ENCODE measurements at places on chromosomes 3 and 15. TPM values are rescaled to one million over a fixed set of nuclear protein-coding genes. Genes with fewer than 3 reads are reported as not detected.

The ASTE1 gene
- total RNA-seq, result 11.0 TPM

- no peaks in the 10 kb centered on the region for H3K4me1 ChIP-seq
- no peak overlapping the region for H3K27ac ChIP-seq
- H3K4me3 ChIP-seq, result no peak overlapping the region
- no peaks in the 10 kb centered on the region for H3K27me3 ChIP-seq
Measured at GRCh38 chr15:60838206-60838605, 359.3 kb upstream of the ICE2 start.

The CPNE4 gene
- not detected for total RNA-seq

The GUCA1C gene
- not detected for total RNA-seq

- no peaks in the 10 kb centered on the region for H3K27me3 ChIP-seq
- no peak overlapping the region for H3K27ac ChIP-seq
- no peaks in the 10 kb centered on the region for H3K36me3 ChIP-seq
- no peak overlapping the region for H3K4me3 ChIP-seq
- H3K4me1 ChIP-seq, result peaks cover 32% of the 10 kb centered on the region
- no peak for DNase-seq
Measured at GRCh38 chr15:74780523-74781430, 1.1 kb upstream of the CSK start.

GRCh38 chr15:91541286-91541685, 312.2 kb upstream of the SLCO3A1 start:
- H3K36me3 ChIP-seq, result no peaks in the 10 kb centered on the region
- peaks cover 31% of the 10 kb centered on the region for H3K4me1 ChIP-seq
- H3K4me3 ChIP-seq, result no peak overlapping the region

The TMC3 gene
- not detected for total RNA-seq

- H3K36me3 ChIP-seq, result no peaks in the 10 kb centered on the region
- H3K27ac ChIP-seq, result no peak overlapping the region
- DNase-seq, result no peak
- no peak overlapping the region for H3K4me3 ChIP-seq
Measured at GRCh38 chr3:165503825-165504224, 307.6 kb upstream of the SLITRK3 start.

GRCh38 chr3:34396288-34396687, 597.9 kb downstream of the PDCD6IP start:
- no peak for DNase-seq
- H3K4me1 ChIP-seq, result no peaks in the 10 kb centered on the region
- no peaks in the 10 kb centered on the region for H3K27me3 ChIP-seq
- no peak overlapping the region for H3K27ac ChIP-seq

- no peak overlapping the region for H3K4me3 ChIP-seq
- peaks cover 14% of the 10 kb centered on the region for H3K4me1 ChIP-seq
- no peak overlapping the region for H3K27ac ChIP-seq
- DNase-seq, result no peak
- no peaks in the 10 kb centered on the region for H3K36me3 ChIP-seq
- H3K27me3 ChIP-seq, result no peaks in the 10 kb centered on the region
Measured at GRCh38 chr3:24506966-24507775, 12.5 kb upstream of the THRB start.

The CORO2B gene
- total RNA-seq, result 0.21 TPM

The KIF15 gene
- 22.4 TPM for total RNA-seq

The COL6A6 gene
- total RNA-seq, result not detected

GRCh38 chr3:174358252-174358651, 500.9 kb upstream of the NAALADL2 start:
- no peak overlapping the region for H3K27ac ChIP-seq
- no peaks in the 10 kb centered on the region for H3K36me3 ChIP-seq
- H3K4me1 ChIP-seq, result no peaks in the 10 kb centered on the region

DNA sequence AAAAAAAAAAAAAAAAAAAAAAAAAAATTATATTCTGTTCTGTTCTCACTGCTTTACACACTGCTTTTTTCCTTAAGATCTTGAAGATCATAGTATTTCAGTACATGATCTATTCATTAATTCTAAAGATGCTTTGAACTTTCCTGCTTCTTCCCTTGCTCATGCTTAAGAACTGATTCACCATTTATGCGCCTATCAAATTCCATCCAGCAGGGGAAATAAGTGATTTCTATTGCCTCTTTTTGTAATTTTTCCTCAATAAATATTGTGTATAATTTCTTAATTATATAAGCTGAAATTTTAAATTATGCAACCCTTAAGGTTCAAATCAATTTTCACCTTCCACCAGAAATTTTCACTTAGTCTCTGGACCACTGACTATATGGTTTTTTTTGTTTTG, 10.6 kb downstream of the DENND6A start:
- peaks cover 11% of the 10 kb centered on the region for H3K4me1 ChIP-seq
- H3K36me3 ChIP-seq, result 0 out of 2 replicates have a peak, but pooled peaks cover 1% of the 10 kb centered on the region
- H3K4me3 ChIP-seq, result no peak overlapping the region

GRCh38 chr3:187725653-187726370, 19.5 kb downstream of the BCL6 start:
- H3K4me1 ChIP-seq, result no peaks in the 10 kb centered on the region
- no peak overlapping the region for H3K27ac ChIP-seq
- H3K27me3 ChIP-seq, result no peaks in the 10 kb centered on the region
- DNase-seq, result no peak
- peaks cover 21% of the 10 kb centered on the region for H3K36me3 ChIP-seq

- H3K4me3 ChIP-seq, result no peak overlapping the region
- no peak overlapping the region for H3K27ac ChIP-seq
- H3K4me1 ChIP-seq, result no peaks in the 10 kb centered on the region
- no peaks in the 10 kb centered on the region for H3K27me3 ChIP-seq
Measured at GRCh38 chr3:75342425-75342824, 321.7 kb upstream of the FRG2C start.

GRCh38 chr3:775178-775880, 317.5 kb upstream of the CNTN6 start:
- DNase-seq, result no peak
- H3K27ac ChIP-seq, result no peak overlapping the region
- no peaks in the 10 kb centered on the region for H3K27me3 ChIP-seq
- no peaks in the 10 kb centered on the region for H3K36me3 ChIP-seq
- no peak overlapping the region for H3K4me3 ChIP-seq

The GXYLT2 gene
- 3.4 TPM for total RNA-seq

GRCh38 chr15:43287254-43287653, 20.5 kb upstream of the TGM5 start:
- H3K4me3 ChIP-seq, result no peak overlapping the region
- H3K27ac ChIP-seq, result no peak overlapping the region
- H3K36me3 ChIP-seq, result no peaks in the 10 kb centered on the region
- no peaks in the 10 kb centered on the region for H3K4me1 ChIP-seq

The DPPA4 gene
- total RNA-seq, result not detected

The MON1A gene
- 7.4 TPM for total RNA-seq

The PIF1 gene
- 45.8 TPM for total RNA-seq

GRCh38 chr3:85706130-85706529, 747.3 kb downstream of the CADM2 start:
- no peaks in the 10 kb centered on the region for H3K36me3 ChIP-seq
- DNase-seq, result no peak
- no peak overlapping the region for H3K4me3 ChIP-seq
- no peak overlapping the region for H3K27ac ChIP-seq
- H3K4me1 ChIP-seq, result no peaks in the 10 kb centered on the region

DNA sequence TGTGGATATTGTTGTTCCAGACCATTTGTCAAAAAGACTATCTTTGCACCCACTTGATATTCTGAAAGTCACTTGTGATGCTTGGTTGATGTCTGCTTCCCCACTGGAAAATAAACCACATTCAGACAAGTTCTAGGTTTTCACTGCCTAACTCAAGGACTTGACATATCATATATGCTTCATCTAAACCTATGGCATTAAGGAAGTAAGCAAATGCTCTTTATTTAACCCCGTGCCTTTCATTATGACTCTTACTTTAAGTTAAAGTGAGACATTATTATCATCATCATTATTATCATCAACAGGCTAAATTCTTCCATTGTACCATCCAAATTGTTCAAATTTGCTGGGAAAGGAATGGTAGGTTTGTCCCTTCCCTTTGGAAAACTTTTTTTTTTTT, 30.8 kb upstream of the C3orf80 start:
- no peaks in the 10 kb centered on the region for H3K27me3 ChIP-seq
- no peaks in the 10 kb centered on the region for H3K36me3 ChIP-seq
- H3K4me1 ChIP-seq, result peaks cover 19% of the 10 kb centered on the region
- H3K4me3 ChIP-seq, result no peak overlapping the region

DNA sequence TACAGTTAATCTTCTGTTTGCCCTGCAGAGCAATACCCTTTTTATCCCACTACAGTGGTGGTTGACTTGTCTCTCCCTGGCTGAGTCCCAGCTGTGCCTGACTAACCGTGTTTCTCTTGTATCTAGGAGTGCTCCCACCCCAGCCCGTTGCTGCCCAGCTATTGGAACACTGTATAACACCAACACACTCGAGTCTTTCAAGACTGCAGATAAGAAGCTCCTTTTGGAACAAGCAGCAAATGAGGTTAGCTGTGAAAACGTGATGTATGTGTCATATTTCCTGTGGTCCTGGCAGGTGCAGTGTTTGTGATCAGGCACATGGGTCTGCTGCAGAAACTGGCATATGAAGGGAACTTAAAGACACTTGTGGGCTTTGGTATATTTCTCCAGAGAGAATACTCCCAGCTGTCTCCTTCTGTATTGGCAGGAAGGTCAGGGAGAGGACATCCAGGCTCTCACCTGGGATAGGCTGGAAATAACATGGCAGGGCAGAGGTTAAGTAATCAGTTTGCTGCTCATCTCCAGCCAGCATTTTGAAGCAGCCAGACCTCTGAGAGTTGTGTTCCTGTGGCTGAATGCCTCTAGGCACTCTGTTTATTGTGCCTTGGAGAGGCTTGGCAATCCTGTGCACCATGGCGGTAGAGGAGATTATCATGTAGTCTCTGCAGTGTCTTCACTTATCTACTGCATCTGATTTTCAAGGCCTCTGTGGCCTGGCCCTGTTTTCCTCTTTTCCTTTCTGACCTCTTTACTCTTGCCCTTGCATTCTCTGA, 34.8 kb downstream of the ATG7 start:
- no peak overlapping the region for H3K4me3 ChIP-seq
- H3K4me1 ChIP-seq, result no peaks in the 10 kb centered on the region
- H3K27ac ChIP-seq, result no peak overlapping the region
- H3K36me3 ChIP-seq, result peaks cover 1% of the 10 kb centered on the region
- no peak for DNase-seq
- H3K27me3 ChIP-seq, result no peaks in the 10 kb centered on the region

GRCh38 chr3:102537123-102537522, 102.3 kb downstream of the ZPLD1 start:
- no peak overlapping the region for H3K4me3 ChIP-seq
- no peak for DNase-seq
- H3K27me3 ChIP-seq, result no peaks in the 10 kb centered on the region

GRCh38 chr3:55636300-55637195, 149.4 kb upstream of the WNT5A start:
- no peak for DNase-seq
- no peaks in the 10 kb centered on the region for H3K27me3 ChIP-seq
- no peaks in the 10 kb centered on the region for H3K4me1 ChIP-seq
- H3K36me3 ChIP-seq, result no peaks in the 10 kb centered on the region
- no peak overlapping the region for H3K27ac ChIP-seq

- DNase-seq, result no peak
- no peaks in the 10 kb centered on the region for H3K36me3 ChIP-seq
- no peaks in the 10 kb centered on the region for H3K27me3 ChIP-seq
- no peak overlapping the region for H3K4me3 ChIP-seq
- H3K4me1 ChIP-seq, result no peaks in the 10 kb centered on the region
Measured at GRCh38 chr3:56366641-56367162, 101.6 kb downstream of the ERC2 start.

DNA sequence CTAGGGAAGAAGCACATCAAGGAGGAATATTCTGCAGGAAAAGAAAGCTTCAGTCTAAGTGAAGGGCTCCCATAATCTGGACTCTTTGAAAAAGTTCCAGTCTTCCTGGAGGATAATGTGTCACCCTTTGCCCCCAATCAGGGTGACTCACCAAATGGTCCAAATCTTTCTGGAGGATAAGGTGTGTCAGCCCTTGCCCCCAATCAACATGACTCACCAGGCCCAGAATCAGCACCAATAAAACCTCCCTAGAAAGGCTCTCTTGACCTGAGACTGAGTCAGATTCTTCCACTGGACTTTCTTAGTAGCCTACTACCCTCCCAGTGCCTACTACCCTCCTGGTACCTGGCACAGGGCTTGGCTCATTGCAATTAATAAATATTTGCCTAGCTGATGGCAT, 9.5 kb upstream of the ARL14 start:
- H3K4me3 ChIP-seq, result no peak overlapping the region
- no peaks in the 10 kb centered on the region for H3K27me3 ChIP-seq
- H3K27ac ChIP-seq, result no peak overlapping the region
- peaks cover 15% of the 10 kb centered on the region for H3K4me1 ChIP-seq

The KCNAB1 gene
- total RNA-seq, result 0.44 TPM

DNA sequence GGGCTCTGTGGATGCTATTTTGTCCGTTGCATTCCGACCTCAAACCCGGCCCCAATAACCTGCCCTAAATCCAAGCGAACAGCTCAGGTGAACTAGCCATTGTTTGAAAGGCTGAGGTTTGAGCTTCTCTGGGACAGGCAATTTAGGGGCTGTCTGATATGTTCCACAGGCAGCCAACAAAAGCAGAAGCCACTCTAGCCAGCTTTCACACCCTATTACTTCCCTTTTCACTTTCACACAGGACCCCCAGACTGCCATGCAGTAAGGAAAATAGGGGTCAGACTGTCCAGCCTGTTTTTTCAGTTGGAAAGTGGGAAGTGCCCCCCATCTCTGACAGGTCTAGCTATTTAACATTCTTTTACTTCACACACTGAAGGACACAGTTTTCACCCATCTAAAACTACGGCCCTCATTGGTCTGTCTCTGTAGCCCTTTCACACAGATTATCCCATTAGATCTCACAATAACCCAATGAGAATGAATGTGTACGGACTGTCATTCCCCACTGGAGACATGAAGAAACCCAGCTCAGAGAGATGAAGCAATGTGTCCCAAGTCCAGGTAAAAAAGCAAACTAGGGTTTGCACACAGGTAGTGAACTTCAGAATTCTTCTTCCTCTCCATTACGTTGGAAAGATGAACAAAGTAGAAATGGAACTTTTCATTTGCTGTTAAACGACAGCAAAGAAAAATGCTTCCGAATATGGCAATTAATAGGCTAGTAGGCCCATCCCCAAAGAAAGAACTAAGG, 1.9 kb downstream of the CCDC12 start:
- no peaks in the 10 kb centered on the region for H3K27me3 ChIP-seq
- H3K4me1 ChIP-seq, result peaks cover 49% of the 10 kb centered on the region
- DNase-seq, result no peak
- H3K4me3 ChIP-seq, result no peak overlapping the region
- peak overlapping the region; percentile 77 for H3K27ac ChIP-seq
- H3K36me3 ChIP-seq, result peaks cover 1% of the 10 kb centered on the region

DNA sequence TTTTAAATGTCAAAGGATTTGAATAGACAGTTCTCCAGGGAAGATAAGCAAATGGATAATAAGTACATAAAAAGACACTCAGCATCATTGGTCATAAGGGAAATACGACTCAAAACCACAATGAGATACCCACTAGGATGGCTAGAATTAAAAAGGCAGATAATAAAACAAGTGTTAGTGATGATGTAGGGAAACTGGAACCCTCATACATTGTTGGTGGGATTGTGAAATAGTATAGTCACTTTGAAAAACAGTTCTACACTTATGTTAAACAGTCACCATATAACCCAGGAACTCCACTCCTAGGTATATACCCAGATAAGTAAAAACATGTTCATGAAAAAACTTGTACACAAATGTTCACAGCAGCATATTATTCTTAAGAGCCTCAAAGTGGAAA, 72.5 kb downstream of the GPR156 start:
- no peak for DNase-seq
- no peak overlapping the region for H3K27ac ChIP-seq
- H3K36me3 ChIP-seq, result no peaks in the 10 kb centered on the region
- no peak overlapping the region for H3K4me3 ChIP-seq
- H3K27me3 ChIP-seq, result no peaks in the 10 kb centered on the region

The FBXW12 gene
- total RNA-seq, result 1.7 TPM
